ENCODE measurements at places on chromosomes 5 and 9. TPM values are rescaled to one million over a fixed set of nuclear protein-coding genes. Genes with fewer than 3 reads are reported as not detected.

Gene SPATA31C2
- not detected for total RNA-seq

Gene ITK
- total RNA-seq = 184 TPM

Gene CFAP157
- not detected for total RNA-seq

Gene MRPL22
- 58.8 TPM for total RNA-seq

Gene FBLL1
- total RNA-seq = not detected

Gene FOXE1
- 0.07 TPM for total RNA-seq

Gene TMC1
- total RNA-seq = not detected

Gene KCNN2
- total RNA-seq = not detected

Gene PDCD1LG2
- total RNA-seq = 2.5 TPM

Gene N4BP3
- 2.7 TPM for total RNA-seq

Gene CDKN2A
- total RNA-seq = 21.2 TPM

Gene WNT8A
- total RNA-seq = not detected

Gene ACTBL2
- total RNA-seq = not detected

Gene PCDHA6
- total RNA-seq = not detected

Gene KIF12
- total RNA-seq = not detected

Gene TRIM23
- total RNA-seq = 7.9 TPM

Gene IRX1
- not detected for total RNA-seq

Gene PCDHA5
- not detected for total RNA-seq

Gene MYORG
- total RNA-seq = 1.0 TPM

Gene PCDHGA3
- 0.23 TPM for total RNA-seq

Data from T-helper 2 cell treated with Interferon-gamma antibody and Interleukin-4, amounts not matched to agents 100 ng/mL and 5 ng/mL, for 36 hours (primary cell).